ENCODE measurements at places on chromosomes 2 and 18. TPM values are rescaled to one million over a fixed set of nuclear protein-coding genes. Genes with fewer than 3 reads are reported as not detected.

The ANTXR1 gene
- total RNA-seq = 310 TPM

The OSR1 gene
- total RNA-seq = 5.1 TPM

The IL1RL2 gene
- total RNA-seq = not detected

The CAPN10 gene
- 22.3 TPM for total RNA-seq

GRCh38 chr2:137947728-137948336, 16.4 kb upstream of the HNMT start:
- peak; percentile 73 for DNase-seq

- DNase-seq = no peak
Observed at GRCh38 chr2:214987261-214987660, 151.2 kb downstream of the ABCA12 start.

- DNase-seq = no peak
Observed at GRCh38 chr2:55585451-55586080, 31.9 kb downstream of the PPP4R3B start.

DNA sequence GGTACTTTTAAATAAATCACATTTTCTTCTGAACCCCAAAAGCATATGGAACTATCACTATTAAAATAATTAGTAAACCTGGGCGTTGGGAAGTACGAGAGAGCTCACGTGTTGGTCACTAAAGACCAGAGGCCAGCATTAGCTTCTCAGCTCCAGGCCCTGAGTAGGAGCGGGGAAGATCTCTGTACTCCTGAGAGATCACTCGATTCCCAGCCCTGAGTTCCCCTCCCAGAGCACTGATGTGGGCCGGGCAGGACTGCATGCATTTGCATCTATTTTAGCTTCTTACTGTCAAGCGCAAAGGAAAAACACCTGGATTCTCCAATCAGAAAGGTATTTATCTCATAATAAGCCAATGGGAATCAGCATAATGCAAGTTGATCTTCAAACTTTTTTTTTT, 6.2 kb downstream of the PXDN start:
- no peak for DNase-seq

DNA sequence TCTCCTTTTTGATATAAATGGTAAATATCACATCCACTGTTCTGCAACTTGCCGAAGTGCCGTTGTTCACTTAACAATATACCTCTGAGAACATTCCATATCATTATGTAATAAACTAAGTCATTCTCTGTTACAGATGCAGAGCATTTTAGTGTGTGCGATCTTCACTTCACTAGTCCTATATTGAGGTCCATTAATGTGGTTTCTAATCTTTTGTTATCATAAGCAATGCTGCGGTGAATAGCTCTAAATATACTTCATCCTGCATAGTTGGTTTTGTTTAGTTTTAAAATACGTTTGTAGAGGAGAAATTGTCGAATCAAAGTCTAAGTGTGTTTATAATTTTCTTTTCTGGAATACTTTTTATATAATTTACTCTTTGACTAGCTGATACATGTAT, 280.3 kb upstream of the TRIB2 start:
- DNase-seq = no peak

DNA sequence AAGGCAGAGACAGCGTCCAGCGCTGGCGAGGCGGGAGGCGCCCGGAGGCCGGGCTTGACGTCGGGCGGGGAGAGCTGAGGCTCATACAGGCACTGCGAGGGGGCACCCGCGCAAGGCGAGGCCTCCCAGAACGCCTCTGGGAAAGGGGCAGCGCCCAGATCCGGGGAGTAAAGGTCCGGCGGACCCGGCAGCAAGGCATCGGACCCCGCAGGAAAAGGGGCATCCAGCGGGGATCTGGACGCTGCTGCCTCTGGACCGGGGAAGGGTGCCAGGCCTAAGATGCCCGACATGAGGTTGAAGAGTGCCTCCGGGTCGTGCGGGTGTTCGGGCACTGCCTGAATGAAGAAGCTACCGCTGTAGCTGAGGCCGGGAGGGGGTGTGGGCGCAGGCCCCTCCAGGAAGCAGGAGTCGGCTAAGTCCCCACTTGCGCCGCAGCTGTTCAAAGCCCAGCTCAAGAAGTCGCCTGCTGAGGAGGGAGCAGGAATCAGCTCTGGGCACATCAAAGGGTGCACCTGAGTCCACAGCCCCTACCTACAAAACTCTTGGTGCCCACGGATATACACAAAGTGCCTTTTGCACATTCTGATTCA, 937 bp downstream of the EGR4 start:
- DNase-seq = no peak

- no peak for DNase-seq
Observed at GRCh38 chr18:35268821-35269220, 21.2 kb downstream of the ZSCAN30 start.

GRCh38 chr2:111697560-111697959, 186.4 kb downstream of the ANAPC1 start:
- no peak for DNase-seq

DNA sequence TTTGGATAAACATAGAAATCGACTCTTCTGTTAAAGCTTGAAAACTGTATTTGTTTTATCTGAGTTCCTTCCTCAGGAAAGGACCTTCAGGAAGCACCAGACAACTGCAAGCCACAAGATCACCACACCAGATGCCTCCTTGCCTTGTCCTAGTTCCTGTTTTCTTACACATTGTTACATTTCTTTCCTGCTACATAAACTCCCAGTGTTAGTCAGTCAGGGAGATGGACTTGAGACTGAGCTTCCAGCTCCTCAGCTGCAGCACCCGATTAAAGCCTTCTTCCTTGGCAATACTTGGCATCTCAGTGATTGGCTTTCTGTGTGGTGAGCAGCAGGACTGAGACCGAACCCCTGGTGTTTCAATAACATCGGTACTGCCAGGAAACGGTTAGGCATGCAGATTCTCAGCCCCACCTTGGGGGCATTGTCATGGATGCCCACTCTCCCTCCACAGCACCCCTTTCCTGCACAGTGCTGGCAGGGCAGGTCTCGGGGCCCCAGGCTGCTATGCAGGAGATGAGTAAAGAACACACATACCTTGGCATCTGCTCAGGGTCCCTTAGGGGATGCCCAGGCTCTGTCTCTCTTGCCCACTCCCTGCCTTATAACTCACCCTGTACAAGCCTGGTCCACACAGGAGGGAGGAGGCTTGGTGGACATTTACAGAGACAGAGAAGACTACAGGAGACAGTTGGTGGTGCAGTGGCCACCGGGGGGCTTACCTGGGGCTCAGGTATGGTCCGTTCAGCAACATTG, 32.6 kb downstream of the ANKMY1 start:
- no peak for DNase-seq

DNA sequence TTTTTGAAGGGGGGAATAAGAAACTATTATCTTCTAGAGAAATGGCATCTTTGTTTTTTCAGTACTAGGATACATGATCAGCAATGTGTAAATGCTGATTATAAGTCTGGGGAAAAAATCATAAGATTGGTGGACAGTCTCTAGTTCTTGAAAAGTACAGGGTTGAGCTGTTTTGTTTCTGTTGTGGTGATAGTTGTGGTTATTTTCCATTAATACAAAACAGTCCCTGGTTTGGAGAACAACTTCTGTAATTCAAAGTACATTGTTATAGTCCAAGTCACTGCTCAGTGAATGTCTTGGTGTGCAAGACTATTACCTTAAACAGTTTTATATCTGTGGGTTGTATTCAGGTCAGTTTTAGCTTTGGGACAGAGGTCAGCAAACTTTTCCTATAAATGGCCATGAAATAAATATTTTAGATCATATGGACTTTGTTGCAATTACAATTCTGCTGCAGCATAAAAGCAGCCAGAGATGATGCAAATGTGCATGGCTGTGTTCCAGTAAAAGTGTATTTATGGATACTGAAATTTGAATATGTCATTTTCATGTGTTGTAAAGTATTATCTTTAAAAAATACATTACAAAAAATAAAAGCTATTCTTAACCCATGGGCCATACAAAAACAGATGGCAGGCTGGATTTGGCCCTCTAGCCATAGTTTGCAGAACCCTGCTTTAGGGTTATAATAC, 111.0 kb downstream of the CERS6 start:
- no peak for DNase-seq

DNA sequence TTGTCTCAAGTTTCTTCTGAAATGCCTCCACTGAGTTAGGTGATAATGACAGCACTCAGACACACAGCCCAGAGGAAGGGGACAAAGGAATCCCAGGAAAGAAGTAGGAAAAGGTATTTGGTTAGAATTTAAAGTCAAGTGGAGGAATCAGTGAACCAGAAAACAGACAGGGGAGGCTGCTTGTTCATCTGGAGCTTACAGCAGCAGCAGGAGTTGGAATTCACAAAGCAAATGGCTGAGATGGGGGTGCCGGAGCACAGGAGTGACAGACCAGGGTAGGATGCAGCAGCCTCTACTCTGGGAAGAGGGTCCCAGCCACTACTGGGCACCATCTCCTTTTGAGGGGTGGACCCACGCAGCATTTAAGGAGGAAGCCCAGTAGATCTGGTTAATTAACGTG, 104.8 kb downstream of the ST6GAL2 start:
- no peak for DNase-seq

GRCh38 chr2:105597011-105597805, 147.5 kb upstream of the NCK2 start:
- no peak for DNase-seq

DNA sequence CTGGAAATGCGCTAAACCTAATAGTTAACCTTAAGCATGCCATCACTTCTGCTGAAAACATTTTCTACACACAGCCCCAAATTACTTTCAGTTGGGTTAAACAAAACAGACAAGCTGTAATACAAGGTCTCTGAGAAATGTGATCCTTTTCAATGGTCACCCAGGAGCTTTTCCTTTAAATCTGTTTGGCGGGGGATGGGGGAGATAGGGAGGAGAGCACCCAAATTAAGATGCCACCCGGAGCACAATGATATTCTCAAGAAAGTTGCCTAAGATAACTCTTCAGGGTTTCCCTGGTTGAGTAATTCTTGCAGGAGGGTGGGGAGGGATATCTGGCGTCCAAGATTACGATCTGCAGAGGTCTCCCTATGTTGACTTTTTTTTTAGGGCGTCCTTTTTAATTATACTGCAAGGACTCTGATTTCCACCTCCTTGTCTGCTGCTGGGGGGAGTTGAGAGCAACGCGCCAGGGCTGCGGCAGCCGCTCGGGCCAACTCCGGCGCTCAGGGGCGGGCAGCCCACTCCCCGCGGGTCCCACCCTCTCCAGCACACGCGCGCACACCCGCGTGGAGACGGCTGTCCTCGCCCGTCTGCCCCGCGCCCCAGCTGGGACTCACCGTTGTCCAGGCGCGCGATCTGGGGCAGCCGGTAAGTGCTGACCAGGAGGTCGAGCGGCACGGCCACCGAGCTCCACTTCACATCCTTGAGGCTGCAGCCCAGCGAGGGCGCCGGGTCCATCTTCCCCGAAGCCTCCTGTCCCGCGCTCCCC, 807 bp downstream of the GAREM1 start:
- no peak for DNase-seq

DNA sequence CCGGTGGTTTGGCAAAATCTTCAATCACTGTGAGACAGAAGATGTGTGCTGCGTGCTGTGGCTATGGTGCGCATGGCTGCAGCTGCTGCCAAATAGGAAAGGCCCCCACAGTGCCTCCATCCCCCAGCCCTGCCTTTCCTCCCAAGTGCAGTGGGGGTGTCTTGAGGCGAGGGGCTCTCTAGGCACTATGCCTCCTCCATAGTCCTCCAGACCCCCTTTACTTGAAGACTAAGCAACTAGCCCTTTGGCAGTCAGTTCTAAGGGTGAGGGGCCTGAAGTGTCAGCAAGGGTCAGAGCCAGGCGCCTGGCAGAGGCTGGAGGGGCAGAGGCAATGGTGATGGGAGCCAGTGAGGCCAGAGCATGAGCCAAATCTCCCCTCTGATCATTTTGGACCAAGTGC, 13.6 kb upstream of the TMEM185B start:
- DNase-seq = no peak

DNA sequence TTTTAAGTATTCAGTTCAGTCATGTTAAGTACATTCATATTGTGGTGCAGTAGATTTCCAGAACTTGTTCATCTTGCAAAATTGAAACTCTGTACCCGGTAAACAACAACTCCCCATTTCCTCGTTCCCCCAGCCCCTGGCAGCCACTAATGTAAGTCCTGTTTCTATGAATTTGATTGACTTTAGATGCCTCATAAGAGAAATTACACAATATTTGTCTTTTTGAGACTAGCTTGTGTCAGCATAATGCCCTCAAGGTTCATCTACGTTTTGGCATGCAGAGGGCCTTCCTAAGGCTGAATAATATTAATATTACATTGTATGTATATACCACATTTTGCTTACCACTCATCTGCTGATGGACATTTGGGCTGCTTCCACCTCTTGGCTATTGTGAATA, 30.9 kb downstream of the METTL21A start:
- DNase-seq = no peak

GRCh38 chr2:241945311-241945710, 75.8 kb downstream of the RTP5 start:
- DNase-seq = no peak

DNA sequence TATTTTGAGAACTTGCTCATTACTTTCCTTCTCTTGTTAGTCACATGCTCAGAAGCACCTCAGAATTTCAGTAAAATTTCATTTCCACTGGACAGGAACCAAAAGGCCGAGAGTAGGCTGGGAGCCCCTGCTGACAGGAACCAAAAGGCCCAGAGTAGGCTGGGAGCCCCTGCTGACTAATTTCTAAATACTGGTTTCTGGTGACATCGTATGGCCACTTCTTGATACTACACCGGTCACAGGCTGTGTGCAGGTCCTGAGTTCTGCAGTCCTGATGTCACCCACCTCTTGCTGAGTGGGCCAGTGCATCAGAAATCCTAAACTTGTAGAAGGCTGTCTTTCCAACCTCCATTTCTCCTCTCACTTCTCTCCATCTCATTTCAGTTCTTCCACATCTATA, 17.7 kb upstream of the EN1 start:
- peak; percentile 60 for DNase-seq

GRCh38 chr2:85750587-85751575, 2.9 kb upstream of the ATOH8 start:
- peak; percentile 35 for DNase-seq

DNA sequence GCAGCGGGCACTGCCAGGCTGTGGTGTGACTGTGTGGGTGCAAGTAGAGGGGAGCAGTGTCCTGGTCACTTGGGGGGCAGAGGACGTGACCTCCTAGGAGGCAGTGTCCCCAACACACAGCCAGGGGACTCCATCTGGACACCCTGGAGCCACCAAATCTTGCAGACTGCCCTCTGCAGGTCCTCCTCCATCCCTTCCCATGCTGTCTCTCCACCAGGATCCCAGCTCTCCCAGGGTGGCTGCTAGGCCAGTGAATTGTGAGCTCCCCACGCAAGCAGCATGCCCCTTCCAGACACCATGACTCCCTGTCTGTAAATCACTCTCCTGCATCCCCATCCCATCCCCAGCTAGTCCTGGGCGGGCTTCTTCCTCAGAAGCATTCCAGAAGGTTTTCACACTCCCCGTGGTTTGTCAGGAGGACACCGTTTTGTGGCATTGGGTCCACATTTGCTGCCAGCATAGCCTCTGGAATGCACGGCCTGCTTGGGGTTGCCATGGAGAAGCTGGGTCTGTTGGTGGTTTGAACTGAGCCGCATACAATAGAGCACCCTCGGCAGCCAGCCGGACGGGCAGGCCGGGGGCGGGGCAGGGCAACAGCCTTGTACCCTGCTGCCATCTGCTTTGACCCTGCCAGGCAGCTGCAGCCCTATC, 210.7 kb downstream of the KLHL29 start:
- DNase-seq = no peak

DNA sequence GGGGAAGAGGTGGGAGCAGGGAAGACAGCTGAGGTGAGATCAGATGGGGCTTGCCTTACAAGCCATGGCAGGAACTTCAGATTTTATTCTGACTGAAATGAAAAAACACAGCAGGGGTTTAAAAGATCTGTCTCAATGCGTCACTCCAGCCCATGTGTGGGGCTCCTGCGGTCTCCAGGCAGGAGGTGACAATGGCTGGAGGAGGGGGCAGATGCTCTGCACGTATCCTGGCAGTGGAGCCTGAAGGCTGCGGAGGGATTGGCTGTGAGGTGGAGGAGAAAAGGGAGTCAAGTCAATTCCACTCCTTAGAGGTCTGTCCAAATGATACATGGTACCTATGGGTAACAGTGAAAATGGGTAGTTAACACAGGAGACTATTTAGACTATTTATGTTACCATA, 40.5 kb upstream of the KIDINS220 start:
- no peak for DNase-seq

Measured in NCI-H460 (cell line).